ENCODE measurements at places on chromosomes 3 and 15. TPM values are rescaled to one million over a fixed set of nuclear protein-coding genes. Genes with fewer than 3 reads are reported as not detected.

The ANKUB1 gene
- total RNA-seq: not detected

The WDR49 gene
- total RNA-seq: 2.3 TPM

The MRAS gene
- total RNA-seq: 20.1 TPM

The CNTN4 gene
- total RNA-seq: 13.0 TPM

- peaks cover 57% of the 10 kb centered on the region for H3K4me1 ChIP-seq
- no peak overlapping the region for H3K27ac ChIP-seq
- no peaks in the 10 kb centered on the region for H3K27me3 ChIP-seq
- no peak for DNase-seq
Observed at GRCh38 chr3:150414959-150415358, 6.9 kb downstream of the TSC22D2 start.

DNA sequence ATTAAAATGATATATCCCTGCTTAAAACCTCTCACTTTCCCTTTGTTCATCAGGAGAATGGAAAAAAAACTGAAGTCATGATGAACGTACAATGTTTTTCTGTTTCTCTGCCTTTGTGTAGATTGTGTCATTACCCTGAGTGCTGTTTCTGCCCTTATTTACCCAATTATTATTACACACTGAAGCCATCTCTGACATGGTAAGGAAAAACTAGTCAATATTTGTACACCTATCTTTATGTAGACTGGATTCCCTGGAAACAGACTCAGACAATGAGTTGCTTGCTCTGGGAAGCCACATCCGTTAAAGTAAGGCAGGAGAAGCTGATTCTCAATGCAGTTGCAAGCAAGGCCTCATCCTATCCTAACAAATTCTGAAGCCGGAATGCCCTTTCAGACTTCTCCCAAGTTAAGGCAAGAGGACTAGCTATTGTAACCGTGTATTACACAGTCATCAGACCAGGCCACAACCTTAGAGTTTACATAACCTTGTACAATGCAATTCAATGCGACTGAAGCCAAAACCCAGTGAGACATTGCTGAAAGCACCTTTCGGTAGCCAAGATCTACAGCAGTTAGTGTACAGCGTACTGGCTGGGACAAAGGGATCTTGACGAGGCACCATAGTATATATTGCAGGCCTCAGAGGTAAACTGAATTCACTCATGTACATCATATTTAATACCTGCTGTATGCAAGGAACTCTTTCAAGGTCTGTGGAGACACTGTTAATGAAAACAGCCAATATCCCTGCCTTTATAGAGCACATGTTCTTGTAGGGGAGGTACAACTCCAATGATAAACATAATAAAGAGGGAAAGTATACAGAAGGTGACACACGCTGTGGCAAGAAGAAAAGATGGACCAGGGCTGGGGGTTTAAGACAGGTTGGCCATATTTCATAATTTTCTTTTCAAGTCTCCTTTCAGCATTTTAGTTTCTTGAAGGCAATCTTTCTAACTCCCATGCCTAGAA is 1040.8 kb upstream of the SEMA6D start:
- DNase-seq: peak; percentile 30
- H3K36me3 ChIP-seq: no peaks in the 10 kb centered on the region
- H3K4me1 ChIP-seq: peaks cover 8% of the 10 kb centered on the region
- H3K4me3 ChIP-seq: no peak overlapping the region
- no peaks in the 10 kb centered on the region for H3K27me3 ChIP-seq

DNA sequence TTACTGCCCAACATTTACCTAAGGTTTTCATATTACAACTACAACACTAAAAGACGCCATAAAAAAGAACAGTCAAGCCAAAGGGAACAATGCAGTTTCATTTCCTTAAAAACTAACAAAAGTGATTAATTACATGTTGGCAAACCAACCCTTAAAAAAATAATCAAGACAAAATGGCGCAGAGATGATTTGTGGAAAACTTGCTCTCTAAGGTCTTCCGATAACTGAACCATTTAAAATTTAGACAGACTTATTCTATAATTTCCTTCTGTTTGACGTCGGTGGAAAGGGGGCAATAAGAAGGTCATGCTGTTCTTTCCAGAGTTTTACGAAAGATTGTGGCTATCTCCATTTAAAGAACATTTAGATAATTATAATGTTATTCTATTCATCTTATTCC is 87.6 kb downstream of the RYK start:
- no peak overlapping the region for H3K4me3 ChIP-seq
- no peaks in the 10 kb centered on the region for H3K4me1 ChIP-seq
- no peak overlapping the region for H3K27ac ChIP-seq
- no peaks in the 10 kb centered on the region for H3K27me3 ChIP-seq

- H3K4me1 ChIP-seq: peaks cover 12% of the 10 kb centered on the region
- no peak overlapping the region for H3K27ac ChIP-seq
- no peak overlapping the region for H3K4me3 ChIP-seq
- no peaks in the 10 kb centered on the region for H3K27me3 ChIP-seq
Observed at GRCh38 chr3:108485146-108485545, 25.2 kb downstream of the MYH15 start.

DNA sequence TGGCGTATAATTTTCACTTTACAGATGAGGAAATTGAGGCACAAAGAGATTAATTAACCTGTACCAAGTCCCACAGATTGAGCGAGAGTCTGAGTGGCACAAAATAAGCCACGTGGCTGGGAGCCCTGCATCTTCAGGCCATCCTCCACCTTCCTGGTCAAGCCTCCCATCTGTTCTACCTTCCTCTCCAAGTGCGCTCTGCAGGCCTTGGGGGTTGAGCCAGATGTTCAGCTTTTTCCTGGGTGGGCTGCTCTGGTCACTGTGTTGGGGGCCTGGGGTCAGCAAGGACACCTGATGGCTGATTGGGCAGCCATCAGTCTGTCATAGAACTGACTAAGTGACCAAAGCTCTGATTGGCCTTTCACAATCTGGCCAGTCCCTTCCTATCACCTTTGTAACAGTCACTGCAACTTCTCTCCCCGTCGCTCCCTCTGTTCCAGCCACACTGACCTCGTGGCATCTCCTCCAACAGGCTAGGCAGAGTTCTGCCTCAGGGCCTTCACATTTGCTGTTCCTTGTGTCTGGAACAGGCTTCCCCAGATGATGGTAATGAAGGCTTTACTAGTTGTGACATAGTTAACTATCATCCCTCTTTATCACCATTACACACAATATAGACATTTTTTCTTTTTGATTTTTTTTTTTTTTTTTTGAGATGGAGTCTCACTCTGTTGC is 46.8 kb downstream of the SCN5A start:
- H3K36me3 ChIP-seq: no peaks in the 10 kb centered on the region
- no peaks in the 10 kb centered on the region for H3K27me3 ChIP-seq
- H3K4me1 ChIP-seq: no peaks in the 10 kb centered on the region
- no peak for DNase-seq

DNA sequence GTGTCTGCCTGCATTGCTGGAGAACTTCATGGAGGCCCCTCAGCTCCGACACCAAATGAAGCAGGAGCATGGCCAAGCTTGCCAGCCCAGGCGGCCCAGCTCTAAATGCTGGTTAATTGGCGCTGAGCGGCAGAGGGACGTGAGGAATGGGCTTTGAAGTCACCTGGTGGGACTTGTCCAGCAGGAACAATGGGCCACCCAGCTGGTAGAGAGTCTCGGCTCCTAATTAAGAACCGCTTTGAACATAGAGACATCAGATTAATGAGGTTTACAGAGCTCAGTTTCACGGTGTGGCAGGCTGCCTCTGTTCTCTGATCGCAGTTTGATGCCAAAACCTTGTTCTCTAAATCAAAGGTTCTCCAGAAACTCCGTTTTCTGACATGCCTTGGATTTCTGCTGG is 77.5 kb upstream of the LINGO1 start:
- no peak for DNase-seq
- H3K36me3 ChIP-seq: no peaks in the 10 kb centered on the region
- H3K27me3 ChIP-seq: no peaks in the 10 kb centered on the region
- H3K4me1 ChIP-seq: no peaks in the 10 kb centered on the region
- H3K4me3 ChIP-seq: no peak overlapping the region

DNA sequence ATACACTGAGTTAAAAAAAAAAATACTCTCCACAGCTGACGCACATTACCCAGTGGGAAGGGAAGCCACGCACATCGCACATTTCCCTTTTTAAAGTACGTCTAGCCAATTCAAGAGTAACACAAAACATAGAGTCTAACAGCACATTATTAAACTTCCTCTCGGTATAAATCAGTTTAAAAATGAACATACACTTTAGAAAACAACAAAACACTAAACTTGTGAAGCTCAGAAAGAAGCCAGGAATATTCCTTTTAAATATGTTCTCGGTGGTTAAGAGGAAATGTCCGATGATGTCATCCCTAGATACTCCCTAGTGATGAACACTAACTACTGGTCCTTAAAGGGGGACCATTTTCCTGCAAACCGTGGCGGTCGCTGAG is 721 bp downstream of the MYEF2 start:
- H3K4me3 ChIP-seq: peak overlapping the region; percentile 60
- H3K4me1 ChIP-seq: peaks cover 9% of the 10 kb centered on the region
- peak overlapping the region; percentile 59 for H3K27ac ChIP-seq
- no peaks in the 10 kb centered on the region for H3K27me3 ChIP-seq
- H3K36me3 ChIP-seq: no peaks in the 10 kb centered on the region

DNA sequence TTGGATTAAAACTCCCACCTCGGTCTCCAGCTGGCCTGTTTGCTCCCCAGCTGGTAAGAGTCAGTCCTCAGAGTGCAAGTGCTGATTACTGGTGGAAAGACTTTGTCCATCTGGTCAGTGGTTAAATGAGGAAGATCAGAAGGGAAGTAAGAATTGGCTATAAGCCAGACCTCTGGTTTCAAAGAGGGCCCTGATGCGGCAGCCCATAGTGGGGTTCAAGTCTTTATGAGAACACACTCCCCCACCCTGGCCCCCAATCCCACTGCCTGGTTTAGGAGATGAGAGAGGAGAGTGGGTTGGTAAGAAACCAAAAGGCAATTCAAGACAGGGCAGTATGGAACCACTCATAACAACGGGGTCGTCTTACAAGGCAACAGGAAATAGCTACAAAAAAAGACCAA is 65.0 kb downstream of the FRMD4B start:
- H3K36me3 ChIP-seq: no peaks in the 10 kb centered on the region
- no peak overlapping the region for H3K4me3 ChIP-seq
- H3K4me1 ChIP-seq: no peaks in the 10 kb centered on the region
- no peak for DNase-seq
- H3K27me3 ChIP-seq: no peaks in the 10 kb centered on the region
- peak overlapping the region; percentile 26 for H3K27ac ChIP-seq

DNA sequence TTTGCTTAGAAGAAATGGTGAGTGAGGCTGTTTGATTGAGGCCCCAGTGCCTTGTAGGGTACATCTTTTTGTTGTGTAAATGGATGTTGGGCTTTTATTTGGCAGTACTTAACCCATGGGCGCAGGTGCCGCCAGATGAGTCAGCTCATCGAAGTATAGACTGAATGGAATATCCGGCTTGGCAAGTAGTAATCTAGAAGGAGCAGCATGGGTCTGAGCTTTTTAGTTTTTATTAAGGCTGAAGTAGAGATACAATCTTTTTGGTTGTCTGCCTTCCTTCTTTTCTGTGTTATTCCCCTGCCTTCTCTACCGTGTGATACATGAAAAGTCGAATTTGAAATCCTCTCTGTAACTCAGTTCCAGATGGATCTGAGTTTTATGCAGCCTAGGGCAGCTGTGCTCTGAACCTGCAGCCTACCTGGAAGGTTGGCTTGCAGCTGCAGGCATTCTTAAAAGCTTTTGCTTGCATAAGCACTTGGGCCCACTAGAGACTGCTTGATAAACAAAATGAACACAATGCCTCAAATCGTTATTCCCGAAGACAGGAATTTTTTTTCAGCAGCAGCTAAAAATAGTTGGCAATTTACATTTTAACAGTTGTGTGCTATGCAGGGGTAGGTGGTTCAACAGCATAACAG is 177.5 kb upstream of the CGNL1 start:
- no peak overlapping the region for H3K4me3 ChIP-seq
- no peak for DNase-seq
- H3K27me3 ChIP-seq: no peaks in the 10 kb centered on the region
- peaks cover 5% of the 10 kb centered on the region for H3K4me1 ChIP-seq
- H3K27ac ChIP-seq: no peak overlapping the region
- no peaks in the 10 kb centered on the region for H3K36me3 ChIP-seq

- no peaks in the 10 kb centered on the region for H3K27me3 ChIP-seq
- no peak for DNase-seq
- H3K36me3 ChIP-seq: no peaks in the 10 kb centered on the region
- no peaks in the 10 kb centered on the region for H3K4me1 ChIP-seq
- no peak overlapping the region for H3K27ac ChIP-seq
Observed at GRCh38 chr3:16741103-16741758, 136.0 kb upstream of the DAZL start.

DNA sequence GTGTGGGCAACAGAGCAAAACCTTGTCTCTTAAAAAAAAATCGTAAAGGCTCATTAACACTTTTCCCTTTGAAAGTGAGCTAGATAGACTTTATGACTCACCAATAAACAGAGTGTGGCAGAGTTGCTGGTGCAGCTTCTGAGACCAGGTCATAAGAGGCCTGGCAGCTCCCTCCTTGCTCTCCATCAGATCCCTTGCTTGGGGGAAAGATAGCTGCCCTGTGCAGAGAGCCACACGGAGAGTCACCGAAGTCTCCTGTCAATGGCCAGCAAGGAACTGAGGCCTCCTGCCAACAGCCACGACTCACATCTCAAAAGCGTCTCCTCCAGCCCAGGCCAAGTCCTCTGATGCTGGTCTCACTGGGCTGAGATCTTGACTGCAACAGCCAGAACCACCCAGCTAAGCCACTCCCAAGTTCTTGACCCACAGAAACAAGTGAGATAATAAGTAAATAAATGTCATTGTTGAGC is 8.7 kb upstream of the GP9 start:
- H3K4me1 ChIP-seq: peaks cover 52% of the 10 kb centered on the region
- H3K4me3 ChIP-seq: no peak overlapping the region
- no peaks in the 10 kb centered on the region for H3K36me3 ChIP-seq
- DNase-seq: peak; percentile 44
- no peaks in the 10 kb centered on the region for H3K27me3 ChIP-seq
- peak overlapping the region; percentile 78 for H3K27ac ChIP-seq

- DNase-seq: no peak
- no peaks in the 10 kb centered on the region for H3K27me3 ChIP-seq
- no peaks in the 10 kb centered on the region for H3K36me3 ChIP-seq
- H3K4me1 ChIP-seq: no peaks in the 10 kb centered on the region
- no peak overlapping the region for H3K4me3 ChIP-seq
Observed at GRCh38 chr15:45473068-45473467, 49.5 kb downstream of the SLC30A4 start.

Data from body of pancreas (tissue), 4 donors.